Endothelial cell of umbilical vein (primary cell): ENCODE measurements at places on chromosomes 4 and X.
A peak's percentile ranks its signal among the peaks of the same experiment; 100 is the strongest.

- no peak for DNase-seq
Measured at GRCh38 chr4:103719830-103720207, at the start of gene TACR3. TSS of gene TACR3 (minus strand) at chr4:103719985. CDS start at chr4:103719675, 310 bp downstream.

- peak; percentile 65 for DNase-seq
Measured at GRCh38 chrX:109281483-109282275, 200.2 kb downstream of the GUCY2F start.

- DNase-seq: peak; percentile 92
Measured at GRCh38 chr4:168388890-168389289, 70.3 kb upstream of the DDX60 start.

- DNase-seq: no peak
Measured at GRCh38 chrX:49204017-49204416, 4.0 kb upstream of the SYP start.

DNA sequence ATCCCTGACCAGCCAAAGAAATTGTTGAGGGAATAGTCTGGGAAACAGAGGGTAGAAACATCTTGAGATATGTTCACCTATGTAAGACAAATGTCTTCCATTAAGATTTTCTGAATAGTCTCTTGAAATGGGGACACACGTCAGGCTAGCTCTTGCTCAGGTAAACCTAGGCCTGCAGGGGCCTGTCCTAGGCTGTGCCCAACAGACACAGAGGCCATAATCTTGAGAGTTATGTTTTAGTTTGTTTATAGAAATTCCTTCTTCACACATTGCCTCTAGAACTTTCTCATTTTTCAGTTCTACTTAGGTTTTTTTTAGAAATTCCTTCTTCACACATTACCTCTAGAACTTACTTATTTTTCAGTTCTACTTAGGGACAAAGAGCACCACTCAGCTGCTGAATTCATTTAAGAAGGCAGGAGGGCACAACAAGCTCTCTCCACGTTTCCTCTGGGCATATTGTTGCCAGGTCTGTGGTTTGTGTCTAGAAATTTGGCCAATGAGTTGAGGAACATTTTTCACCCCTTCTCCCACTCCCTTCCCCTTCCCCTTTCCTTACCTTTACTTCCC lies 94.9 kb downstream of the ARHGAP24 start:
- DNase-seq: no peak

GRCh38 chrX:24643116-24643515 lies 4.0 kb downstream of the PCYT1B start:
- no peak for DNase-seq

DNA sequence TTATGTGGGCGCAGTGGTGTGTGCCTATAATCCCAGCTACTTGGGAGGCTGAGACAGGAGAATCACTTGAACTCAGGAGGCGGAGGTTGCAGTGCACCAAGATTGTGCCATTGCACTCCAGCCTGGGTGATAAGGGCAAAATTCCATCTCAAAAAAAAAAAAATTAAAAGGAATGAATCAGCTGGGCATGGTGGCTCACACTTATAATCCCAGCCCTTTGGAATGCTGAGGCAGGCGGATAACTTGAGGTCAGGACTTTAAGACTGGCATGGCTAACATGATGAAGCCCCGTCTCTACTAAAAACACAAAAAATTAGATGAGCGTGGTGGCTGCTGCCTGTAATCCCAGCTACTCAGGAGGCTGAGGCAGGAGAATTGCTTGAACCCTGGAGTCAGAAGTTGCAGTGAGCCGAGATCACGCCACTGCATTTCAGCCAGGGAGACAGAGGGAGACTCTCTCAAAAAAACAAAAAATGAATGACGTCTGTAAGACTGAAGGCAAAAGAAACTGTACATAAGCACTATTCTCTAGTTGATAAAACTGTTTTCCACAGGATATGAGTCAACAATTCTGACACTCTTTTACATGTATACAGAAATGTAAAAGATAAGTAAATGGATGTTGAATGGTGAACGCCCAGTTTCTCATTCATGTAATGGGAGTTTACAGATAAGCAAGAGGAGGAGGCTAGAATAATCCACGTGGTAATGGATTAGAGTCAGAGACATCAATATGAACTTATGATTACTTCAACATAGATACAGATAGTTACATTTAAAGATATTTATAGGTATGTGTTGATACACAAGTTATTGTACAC lies 22.2 kb downstream of the CENPC start:
- peak; percentile 82 for DNase-seq

GRCh38 chr4:177505171-177505615 lies 63.0 kb upstream of the AGA start:
- no peak for DNase-seq

DNA sequence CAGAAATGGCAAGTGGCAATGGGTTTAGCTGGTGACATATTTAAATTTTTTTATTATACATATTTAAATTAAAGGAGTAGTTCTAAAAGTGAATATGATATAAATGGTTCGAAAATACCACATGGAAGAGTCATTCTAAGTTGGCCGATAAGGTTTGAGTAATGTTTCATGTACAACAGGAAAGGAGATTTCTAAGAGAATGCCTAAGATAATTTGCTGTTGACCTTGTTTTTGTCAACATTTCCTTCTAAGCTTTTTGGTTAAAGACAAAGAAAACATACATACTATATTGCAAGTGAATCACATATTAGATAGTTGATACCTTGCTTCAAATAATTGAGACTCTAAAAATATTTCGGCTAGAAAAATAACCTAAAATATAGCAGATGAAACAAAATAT lies 526.6 kb upstream of the SLIT2 start:
- peak; percentile 44 for DNase-seq

- DNase-seq: no peak
Measured at GRCh38 chr4:1293531-1293941, 3.8 kb downstream of the MAEA start.

- DNase-seq: no peak
Measured at GRCh38 chrX:88883200-88883599, 136.2 kb downstream of the CPXCR1 start.

DNA sequence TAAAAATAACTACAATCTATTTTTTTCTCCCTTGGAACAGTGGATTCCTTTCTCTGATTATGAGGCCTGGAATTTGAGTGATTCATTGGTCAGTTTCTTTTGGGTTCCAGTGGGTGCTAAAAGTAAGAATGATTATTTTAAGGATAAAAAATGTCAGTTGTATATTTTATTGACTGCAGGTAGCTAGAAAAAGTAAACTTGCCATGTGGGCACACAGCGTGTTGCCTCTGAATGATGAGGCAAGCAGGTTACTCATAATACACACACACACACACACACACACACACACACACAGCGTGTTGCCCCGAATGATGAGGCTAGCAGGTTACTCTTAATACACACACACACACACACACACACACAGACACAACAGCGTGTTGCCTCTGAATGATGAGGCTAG lies 13.8 kb downstream of the GALNT7 start:
- peak; percentile 48 for DNase-seq

DNA sequence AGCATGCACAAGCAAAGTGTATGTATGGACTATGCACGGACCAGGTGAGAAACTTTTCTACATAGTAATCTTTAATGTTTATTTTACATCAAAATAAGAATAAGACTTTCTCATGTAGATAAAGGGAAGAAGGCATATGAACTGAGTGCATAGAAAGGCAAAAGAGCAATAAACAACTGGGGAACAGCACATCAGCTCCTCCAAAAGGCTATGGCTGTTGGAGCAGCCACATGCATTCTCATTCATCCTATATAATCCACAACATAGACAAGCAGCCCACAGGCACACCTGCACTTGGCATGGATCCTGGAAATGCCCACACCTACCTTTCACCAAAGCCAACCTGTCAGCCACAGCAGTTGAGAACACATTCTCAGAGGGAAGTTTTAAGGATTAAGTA lies 586.9 kb upstream of the INTU start:
- DNase-seq: no peak

DNA sequence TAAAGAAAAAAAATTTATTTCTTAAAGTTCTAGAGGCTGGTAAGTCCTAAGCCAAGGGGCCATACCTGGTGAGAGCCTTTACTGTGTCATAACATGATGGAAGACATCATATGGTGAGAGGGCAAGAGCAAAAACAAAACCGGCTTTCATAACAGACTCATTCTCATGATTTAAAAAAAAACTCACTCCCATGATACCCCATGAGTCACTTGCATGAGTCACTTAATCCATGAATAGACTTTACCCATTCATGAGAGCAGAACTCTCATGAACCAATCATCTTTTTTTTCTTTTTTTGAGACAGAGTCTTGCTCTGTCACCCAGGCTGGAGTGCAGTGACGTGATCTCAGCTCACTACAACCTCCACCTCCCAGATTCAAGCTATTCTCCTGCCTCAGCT lies 369.7 kb upstream of the DIAPH2 start:
- peak; percentile 1 for DNase-seq

- DNase-seq: peak; percentile 86
Measured at GRCh38 chr4:185513489-185514181, 21.7 kb downstream of the PDLIM3 start.

- no peak for DNase-seq
Measured at GRCh38 chr4:184397516-184398163, 76.7 kb downstream of the IRF2 start.

- DNase-seq: no peak
Measured at GRCh38 chrX:151176231-151176750, at the start of gene GPR50. TSS of gene GPR50 (plus strand) at chrX:151176584. CDS start at chrX:151176722, 138 bp downstream.

DNA sequence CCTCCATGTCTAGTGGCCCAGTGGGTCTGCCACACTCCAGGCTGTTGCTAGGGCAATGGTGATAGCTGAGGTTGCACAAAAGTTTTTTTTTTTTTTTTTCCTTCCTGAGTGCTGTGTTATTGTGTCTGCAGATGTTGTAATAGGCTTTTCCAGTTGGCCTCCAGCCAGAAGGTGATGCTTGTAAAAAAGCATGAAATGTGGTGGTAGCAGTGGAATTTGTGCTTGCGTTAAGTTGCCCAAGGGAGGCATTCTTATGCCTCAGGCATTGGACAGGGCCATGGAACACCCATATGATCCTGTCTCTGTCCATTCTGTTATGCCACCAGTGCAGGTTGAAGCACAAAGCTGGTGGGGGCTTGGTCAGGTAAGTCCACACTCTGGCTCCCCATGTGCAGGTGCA lies 660.5 kb upstream of the SPANXN1 start:
- no peak for DNase-seq

DNA sequence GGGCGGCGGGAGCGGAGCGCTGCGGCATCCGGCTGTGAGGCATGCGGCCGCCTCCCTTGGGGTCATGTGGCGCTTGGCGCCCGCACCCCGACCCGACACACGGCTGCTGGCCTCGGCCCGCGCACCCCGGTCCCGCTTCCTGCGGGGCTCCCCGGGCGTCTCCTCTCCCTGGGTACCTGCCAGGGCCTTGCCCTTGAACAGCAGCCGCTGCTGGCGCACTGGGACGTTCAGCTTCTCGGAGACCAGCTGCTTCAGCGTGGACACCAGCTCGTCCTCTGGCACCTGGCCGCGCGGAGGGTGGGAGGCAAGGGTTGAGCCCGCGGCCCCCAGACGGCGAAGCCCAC lies 391 bp downstream of the UBL4A start:
- peak; percentile 2 for DNase-seq

GRCh38 chr4:96108146-96108545 lies 268.3 kb downstream of the PDHA2 start:
- DNase-seq: no peak

DNA sequence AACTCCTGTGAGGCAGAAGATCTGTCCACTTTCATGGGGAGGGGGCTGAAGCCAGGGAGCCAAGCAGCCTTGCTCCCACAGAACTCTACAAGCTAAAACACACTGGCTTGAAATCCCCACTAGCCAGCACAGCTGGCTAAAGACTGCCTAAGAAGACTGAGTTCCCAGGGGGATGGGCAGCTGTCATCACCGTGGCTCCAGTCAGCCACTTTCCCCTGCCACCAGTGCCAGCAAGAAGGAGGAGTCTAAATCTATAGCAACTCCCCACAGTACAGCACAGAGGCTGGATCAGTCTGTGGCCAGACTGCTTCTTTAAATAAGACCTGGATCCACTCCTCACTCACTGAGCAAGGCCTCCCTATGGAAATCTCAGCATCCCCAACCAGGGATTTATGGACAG lies 308.6 kb downstream of the FAM47B start:
- no peak for DNase-seq

DNA sequence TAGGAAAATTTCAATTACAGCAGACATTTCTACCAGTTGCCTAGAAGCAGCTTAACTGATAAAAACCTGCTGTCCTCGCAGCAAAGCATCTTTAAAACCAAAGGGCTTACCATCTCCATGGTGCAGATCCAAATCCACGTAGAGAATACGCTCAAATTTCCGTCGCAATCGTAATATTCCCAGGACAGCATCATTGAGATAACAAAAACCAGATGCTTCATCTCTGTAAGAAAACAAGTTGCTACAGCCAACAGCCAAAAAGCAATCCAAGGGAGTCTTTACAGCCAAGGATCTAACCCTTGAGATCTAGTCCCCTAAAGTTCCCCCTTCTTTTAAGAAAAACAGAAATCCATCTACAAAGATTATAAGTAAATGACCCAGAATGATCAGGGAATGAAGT lies 77.6 kb downstream of the HDAC8 start:
- DNase-seq: no peak

- no peak for DNase-seq
Measured at GRCh38 chr4:111984169-111984819, 161.0 kb upstream of the FAM241A start.

GRCh38 chr4:167897116-167897515 lies 195.2 kb upstream of the ANXA10 start:
- DNase-seq: peak; percentile 96

GRCh38 chr4:5220028-5220427 lies 168.7 kb downstream of the STK32B start:
- peak; percentile 4 for DNase-seq

- no peak for DNase-seq
Measured at GRCh38 chr4:117654079-117654478, 380.2 kb upstream of the NDST3 start.

- DNase-seq: no peak
Measured at GRCh38 chrX:115892787-115893671, 277.5 kb upstream of the AGTR2 start.

- DNase-seq: no peak
Measured at GRCh38 chr4:94944726-94945125, 187.0 kb downstream of the BMPR1B start.

GRCh38 chr4:139007640-139008039 lies 7.9 kb upstream of the NOCT start:
- DNase-seq: no peak
